ENCODE measurements at places on chromosomes 7 and 10.

DNA sequence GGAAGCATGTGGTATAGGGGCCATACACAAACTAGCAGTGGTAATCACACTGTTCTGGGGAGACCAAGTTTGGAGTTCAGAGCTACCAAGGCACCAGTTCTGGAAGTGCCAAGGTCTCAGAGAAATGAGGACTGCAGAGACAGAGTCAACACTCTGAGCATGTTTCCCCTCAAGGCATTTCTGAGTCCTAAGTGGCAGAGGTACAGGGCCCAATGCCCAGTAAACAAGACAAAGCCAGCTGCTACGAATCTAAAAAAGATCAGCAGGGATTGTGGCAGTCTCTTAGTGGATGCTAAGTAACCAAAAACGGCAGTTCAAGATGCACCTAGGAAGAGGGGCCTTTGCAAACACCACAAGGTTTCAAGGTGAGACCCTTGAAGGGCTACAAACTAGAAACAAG is 271.9 kb downstream of the TNS3 start:
- no peak for DNase-seq

GRCh38 chr7:28956608-28957063 is 1.5 kb downstream of the TRIL start:
- DNase-seq: peak; percentile 54

- DNase-seq: no peak
These were observed 129.8 kb downstream of the PTN start for GRCh38 chr7:137213744-137214143.

DNA sequence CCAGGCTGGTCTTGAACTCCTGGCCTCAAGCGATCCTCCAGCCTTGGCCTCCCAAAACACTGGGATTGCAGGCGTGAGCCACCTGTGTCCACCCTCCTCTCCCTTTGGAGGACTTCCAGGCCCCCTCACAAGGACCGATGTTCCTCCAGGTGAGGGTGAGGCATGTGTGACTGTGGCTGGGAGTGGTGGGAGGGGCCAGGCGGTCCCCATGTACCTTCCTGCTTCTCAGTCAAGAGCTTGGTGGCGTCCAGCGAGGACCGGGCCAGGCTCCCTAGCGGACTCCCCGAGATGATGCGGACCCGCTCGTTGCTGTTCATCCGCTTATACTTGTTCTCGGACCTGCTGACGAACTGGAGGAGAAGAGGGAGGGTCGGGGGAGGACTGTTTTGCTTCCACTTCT is 70.9 kb upstream of the GNA12 start:
- DNase-seq: no peak

DNA sequence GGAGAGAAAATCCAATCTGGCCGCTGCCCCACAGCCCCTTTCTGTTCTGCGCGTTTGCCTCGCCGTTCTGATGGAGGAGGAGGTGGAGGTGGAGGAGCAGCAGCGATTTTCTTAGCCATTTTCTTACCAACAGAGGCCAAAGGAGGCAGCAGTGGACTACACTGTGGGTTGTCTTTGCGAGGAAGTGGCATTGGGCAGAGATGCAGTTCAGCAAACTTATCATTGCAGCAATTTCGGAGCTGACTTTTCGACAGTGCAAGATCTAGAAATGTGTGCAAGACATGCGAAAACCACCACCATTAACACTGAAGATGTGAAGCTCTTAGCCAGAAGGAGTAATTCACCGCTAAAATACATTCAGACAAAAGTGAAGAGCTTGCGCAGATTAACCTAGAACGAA is 1.9 kb upstream of the ARL4A start:
- DNase-seq: peak; percentile 61
